ENCODE measurements at places on chromosomes 3 and 15. TPM values are rescaled to one million over a fixed set of nuclear protein-coding genes. Genes with fewer than 3 reads are reported as not detected.

The DIPK2A gene
- 49.6 TPM for total RNA-seq

The ANKRD34C gene
- not detected for total RNA-seq

The ACTC1 gene
- total RNA-seq = not detected

The SNX4 gene
- total RNA-seq = 27.0 TPM

The RETNLB gene
- total RNA-seq = not detected

The PAQR5 gene
- total RNA-seq = not detected

The RASGRF1 gene
- total RNA-seq = 9.4 TPM

The HES1 gene
- total RNA-seq = 2.4 TPM

The MAGI1 gene
- not detected for total RNA-seq

The ST6GAL1 gene
- total RNA-seq = 585 TPM

The GOLGA6L9 gene
- total RNA-seq = 3.1 TPM

The USP13 gene
- 11.9 TPM for total RNA-seq

The CLEC3B gene
- not detected for total RNA-seq

The TLR9 gene
- total RNA-seq = 21.0 TPM

The TMEM158 gene
- not detected for total RNA-seq

The SUCNR1 gene
- total RNA-seq = not detected

The CCR3 gene
- not detected for total RNA-seq

The TRIM42 gene
- not detected for total RNA-seq

The BCHE gene
- total RNA-seq = not detected
